ENCODE measurements at places on chromosomes 4 and X. TPM values are rescaled to one million over a fixed set of nuclear protein-coding genes. Genes with fewer than 3 reads are reported as not detected.

The UNC5C gene
- polyA plus RNA-seq, result 0.05 TPM

The ALAS2 gene
- not detected for polyA plus RNA-seq

The KLF8 gene
- 0.99 TPM for polyA plus RNA-seq

The MAOB gene
- polyA plus RNA-seq, result 39.8 TPM

The AKAP14 gene
- not detected for polyA plus RNA-seq

The GPRASP3 gene
- 0.52 TPM for polyA plus RNA-seq

The EXOC1L gene
- polyA plus RNA-seq, result not detected

The USP17L25 gene
- polyA plus RNA-seq, result not detected

Measured in psoas muscle (tissue), 8 donors.